ENCODE measurements at places on chromosomes 3 and 15. TPM values are rescaled to one million over a fixed set of nuclear protein-coding genes. Genes with fewer than 3 reads are reported as not detected.

SAMMSON gene
- total RNA-seq = 0.59 TPM

BUB1B gene
- 0.20 TPM for total RNA-seq

PLCH1 gene
- total RNA-seq = 10.7 TPM

MAPKBP1 gene
- total RNA-seq = 30.9 TPM

SI gene
- not detected for total RNA-seq

SLCO2A1 gene
- total RNA-seq = 52.0 TPM

All from thyroid gland (tissue), 4 donors.